ENCODE measurements at places on chromosomes 16 and 17.

DNA sequence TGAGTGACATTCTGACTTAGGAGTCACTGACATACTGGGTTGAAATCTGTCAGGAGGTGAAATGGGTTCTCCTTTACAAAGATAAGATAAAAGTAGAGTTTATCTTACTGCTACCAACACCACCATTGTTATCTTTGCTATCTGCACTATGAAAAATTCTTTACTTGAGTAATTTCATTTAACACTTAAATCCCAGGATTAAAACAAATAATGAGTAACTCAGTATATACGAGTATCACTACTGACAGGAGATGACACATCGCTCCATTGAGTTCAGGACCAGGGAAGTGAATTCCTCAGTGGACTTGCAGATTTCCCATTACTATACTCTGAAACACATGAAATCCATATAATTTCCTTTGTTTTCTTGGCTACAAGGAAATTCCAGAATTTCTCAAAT is 242.1 kb upstream of the NLRP1 start:
- DNase-seq, result no peak

DNA sequence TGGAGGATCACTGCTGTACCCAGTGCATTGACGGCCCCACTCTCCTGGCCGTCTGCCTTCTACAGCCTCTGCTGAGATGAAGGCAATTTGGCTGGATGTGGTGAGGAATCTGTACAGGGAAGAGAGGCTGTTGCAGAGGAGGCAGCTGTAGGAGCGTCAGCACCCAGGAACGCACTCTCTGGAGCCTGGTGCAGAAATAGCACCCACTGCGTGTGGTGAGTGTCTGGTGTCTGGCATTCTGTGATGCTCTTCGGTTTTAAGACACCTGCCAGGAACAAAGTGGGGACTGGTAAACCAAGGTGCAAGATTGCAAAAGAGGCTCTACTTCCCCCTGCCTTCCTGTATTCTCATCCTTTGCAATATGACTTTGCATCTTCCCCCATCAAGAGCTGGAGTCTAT is 187.5 kb upstream of the SDK2 start:
- no peak for DNase-seq

- no peak for DNase-seq
Observed at GRCh38 chr17:17351901-17352781, 49.0 kb downstream of the NT5M start.

GRCh38 chr17:64015447-64015846 is 5.0 kb downstream of the ICAM2 start:
- no peak for DNase-seq

GRCh38 chr17:70374496-70374895 is 205.2 kb downstream of the KCNJ2 start:
- DNase-seq, result no peak

GRCh38 chr17:15469260-15469659 is 1.8 kb upstream of the CDRT4 start:
- DNase-seq, result no peak

- DNase-seq, result no peak
Observed at GRCh38 chr16:84889066-84889465, 69.3 kb downstream of the CRISPLD2 start.

DNA sequence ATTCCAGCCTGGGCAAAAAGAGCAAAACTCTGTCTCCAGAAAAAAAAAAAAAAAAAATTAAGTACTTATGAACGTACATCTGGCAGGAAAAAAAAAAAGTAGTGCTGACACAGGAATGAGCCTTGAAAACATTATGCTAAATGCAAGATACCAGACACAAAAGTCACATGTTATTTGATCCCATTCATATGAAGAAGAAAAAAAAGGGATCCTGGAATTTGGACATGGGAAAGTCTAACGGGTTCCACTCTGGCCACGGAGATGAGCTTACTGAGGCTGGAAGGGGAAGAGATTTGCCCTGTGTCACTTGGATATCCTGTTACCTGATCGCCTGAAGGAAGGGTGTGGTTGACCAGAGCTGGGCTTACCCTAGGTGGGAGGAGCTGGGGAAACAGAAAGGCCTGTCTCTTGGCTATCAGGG is 251.9 kb downstream of the PARN start:
- DNase-seq, result no peak

DNA sequence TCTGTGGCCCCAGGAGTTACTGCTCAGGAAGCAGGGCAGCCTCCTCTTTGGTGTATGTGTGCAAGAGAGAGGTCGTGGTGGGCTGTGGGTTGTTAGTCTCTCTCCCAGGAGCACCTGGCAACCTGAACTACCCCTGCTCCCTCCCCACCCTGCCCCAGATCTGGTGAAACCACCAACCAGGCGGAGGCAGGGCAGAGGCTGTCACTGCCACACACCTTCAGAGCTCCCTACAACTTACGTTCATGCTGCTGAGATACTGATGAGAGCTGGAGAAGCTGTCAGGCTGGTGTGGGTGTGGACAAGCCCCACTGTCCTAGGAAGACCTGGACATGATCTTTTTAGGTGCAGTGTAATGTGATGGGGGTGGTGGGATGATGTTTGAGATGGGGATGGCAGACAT is 24.3 kb downstream of the GOSR2 start:
- DNase-seq, result no peak

GRCh38 chr16:84369105-84369504 is 767 bp downstream of the ATP2C2 start:
- DNase-seq, result no peak

GRCh38 chr17:8843344-8843743 is 24.1 kb downstream of the PIK3R6 start:
- no peak for DNase-seq

- no peak for DNase-seq
Observed at GRCh38 chr17:71978435-71978834, 142.4 kb upstream of the SOX9 start.

DNA sequence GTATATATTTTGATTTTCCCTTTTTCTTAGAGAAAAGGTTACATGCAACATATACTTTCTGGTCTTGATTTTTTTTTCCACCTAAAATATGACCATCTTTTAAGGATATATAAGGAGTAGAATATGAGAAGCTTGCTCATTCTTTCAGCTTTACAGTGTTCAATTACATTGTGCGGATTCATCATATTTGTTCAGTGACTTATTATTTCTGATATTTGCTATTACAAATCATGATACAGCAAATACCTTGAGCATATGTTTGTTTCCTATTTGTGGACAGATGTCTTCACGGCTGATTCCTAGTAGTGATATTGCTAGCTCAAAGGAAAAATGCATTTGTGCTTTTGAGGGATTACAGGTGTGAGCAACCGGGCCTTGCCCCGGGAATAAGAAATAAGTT is 18.1 kb downstream of the KATNIP start:
- DNase-seq, result no peak

- DNase-seq, result no peak
Observed at GRCh38 chr17:41800601-41801373, 11.0 kb downstream of the P3H4 start.

DNA sequence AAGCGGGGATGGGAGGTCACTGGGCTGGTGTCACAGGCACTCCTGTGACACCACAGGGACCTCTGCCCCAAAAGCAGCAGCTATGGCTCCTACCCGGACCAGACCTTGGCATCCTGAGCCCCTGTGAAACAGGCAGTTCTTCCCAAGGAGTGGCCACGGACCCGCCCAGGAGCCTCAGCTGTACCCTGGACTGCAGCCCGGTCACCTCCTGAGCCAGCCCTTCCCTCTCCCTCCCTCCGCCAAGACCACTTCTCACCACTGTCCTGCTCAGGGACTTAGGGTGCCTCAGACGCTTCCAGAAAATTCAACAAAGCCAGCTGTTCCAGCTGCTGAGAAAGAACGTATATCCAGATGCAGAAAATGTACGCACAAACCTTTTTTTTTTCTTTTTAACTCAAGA is 13.9 kb upstream of the NCBP3 start:
- DNase-seq, result no peak

- DNase-seq, result no peak
Observed at GRCh38 chr17:5618476-5618875, 34.2 kb upstream of the NLRP1 start.

DNA sequence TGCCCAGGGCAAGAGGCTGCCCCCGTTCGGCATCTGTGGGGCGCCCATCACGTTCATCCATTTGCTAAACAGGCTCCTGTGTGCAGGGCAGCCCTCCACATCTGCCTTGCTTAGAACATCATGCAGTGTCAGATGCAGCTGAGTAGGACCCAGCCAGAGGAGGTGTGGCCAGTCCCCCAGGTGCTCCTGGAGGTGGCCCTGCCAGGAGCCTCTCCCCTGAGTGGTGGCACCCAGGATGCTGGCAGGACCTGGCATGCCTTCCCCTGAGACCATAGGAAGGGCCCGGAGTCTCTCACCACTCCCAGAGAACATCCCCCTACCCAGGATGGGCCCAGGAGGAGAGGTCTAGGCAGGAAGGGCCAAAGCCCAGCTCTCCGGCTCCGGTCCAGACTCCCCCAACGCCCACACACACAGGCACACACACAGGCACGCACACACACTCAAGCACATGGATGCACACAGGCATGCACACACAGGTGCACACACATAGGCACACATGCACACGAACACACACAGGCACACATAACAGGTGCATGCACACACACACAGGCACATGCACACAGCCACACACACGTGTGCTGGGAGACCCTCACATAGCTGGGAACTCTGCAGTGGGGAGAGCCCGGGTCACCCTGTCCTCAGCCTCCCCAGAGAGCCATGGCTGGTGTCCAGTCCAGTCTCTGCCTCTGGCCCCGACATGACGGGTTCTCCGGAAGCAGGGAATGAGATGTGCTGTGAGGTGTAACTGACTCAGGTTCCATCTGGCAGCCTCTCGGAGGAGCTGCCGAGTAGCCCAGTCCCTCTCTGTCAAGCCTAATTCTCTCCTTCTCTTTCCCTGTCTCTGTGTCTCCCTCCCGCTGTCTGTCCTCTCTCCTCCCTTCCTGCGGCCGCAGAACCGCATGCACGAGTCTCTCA is 74.6 kb downstream of the AMFR start:
- DNase-seq, result no peak

- no peak for DNase-seq
Observed at GRCh38 chr17:46027976-46028325, 28.9 kb downstream of the STH start.

- no peak for DNase-seq
Observed at GRCh38 chr16:67075331-67075730, 34.4 kb upstream of the PHAF1 start.

DNA sequence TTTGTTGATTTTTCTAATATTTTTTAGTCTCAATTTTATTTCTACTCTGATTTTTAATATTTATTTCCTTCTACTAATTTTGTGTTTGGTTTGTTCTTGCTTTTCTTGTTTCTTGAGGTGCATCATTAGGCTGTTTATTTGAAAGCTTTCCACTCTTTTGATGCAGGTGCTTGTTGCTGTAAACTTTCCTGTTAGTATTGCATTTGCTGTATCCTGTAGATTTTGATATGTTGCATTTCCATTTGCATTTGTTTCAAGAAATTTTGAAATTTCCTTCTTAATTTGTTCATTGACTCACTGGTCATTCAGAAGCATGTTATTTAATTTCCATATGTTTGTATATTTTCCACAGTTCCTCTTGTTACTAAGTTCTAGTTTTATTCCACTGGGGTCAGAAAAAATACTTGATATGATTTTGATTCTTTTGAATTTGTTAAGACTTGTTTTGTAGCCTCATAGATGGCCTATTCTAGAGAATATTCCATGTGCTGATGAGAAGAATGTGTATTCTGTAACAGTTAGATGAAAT is 43.1 kb upstream of the NACA2 start:
- DNase-seq, result no peak

DNA sequence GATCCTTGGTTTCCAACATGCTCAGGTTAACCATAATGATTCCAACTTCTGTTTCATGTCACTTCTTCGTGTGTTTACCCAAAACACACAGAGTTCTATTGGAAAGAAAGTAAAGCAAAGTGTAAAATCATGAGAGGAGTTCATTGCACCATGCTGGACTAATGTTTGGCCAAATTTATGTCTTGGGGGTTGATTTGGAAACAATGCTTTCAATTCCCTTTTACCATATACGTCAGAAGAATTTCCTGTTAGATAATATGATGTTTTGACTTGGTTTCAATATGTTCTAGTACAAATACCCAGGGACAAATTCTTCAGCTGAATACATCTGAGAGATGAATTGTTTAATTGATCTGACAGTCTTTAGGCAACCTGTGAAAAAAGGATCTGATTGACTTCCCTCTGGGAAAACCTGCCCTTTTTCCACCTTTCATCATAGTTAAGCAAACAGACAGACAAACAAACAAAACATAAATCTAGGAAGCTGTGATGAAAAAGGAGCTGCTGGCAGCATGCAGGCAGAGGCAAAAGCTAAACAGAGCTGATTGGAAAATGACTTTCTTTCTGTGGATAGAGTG is 26.0 kb upstream of the MPHOSPH6 start:
- DNase-seq, result no peak

DNA sequence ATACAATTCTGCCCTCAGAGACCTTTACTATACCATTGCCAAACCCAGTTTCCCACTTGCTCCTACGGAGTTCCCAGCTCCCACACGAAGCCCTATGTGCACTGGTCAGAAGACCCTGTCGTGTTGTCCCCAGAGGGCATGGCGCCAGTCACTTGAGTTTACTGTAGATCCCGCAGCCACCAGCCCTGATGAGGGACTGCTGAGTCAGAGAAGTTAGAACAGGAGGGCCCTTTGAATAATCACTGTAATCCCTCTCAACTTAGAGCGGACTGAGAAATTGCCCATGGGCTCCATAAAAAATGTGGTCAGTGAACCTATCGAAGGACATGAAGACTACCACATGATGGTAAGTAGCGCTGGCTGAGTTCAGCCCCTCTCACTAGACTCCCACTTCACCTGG is 9.2 kb downstream of the UBFD1 start:
- DNase-seq, result no peak

DNA sequence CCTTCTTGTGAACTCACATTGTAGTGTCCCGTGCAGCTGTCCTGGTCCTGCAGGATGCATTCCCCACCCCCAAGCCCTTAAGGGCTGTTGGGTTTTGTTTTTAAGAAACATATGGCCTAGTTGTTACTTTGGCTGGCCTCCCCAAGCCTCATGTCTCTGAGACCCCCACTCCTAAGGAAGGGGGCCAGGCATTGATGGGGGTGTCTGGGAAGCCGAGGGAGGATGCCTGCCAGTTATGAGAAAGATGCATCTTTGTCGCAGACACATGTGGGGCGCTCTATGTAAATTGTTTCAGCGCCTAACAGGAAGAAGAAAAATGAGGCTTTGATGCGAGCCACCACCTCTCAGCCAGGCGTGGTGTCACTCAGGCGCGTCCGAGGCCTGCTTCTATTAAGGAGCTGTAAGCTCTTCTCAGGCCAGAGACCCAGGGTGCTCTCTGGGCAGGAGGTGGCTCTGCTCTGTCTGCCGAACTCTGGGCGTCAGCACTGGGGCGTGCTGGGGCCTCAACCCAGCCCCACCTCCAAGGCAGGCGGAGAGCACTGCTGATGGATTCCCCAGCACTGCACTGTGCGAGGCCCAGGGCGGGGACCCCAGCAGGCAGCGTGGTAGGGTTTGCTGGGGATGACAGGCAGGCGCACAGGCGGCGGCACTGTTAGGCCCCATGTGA is 70.6 kb downstream of the SREBF1 start:
- no peak for DNase-seq

- DNase-seq, result no peak
Observed at GRCh38 chr17:82832411-82832810, 7.4 kb downstream of the ZNF750 start.

GRCh38 chr17:46929413-46929812 is 6.5 kb downstream of the GOSR2 start:
- DNase-seq, result no peak

GRCh38 chr16:80954985-80955384 is 51.7 kb downstream of the CMC2 start:
- DNase-seq, result no peak
